Left renal pelvis (tissue), 4 donors: ENCODE measurements at places on chromosomes 2 and 18. TPM values are rescaled to one million over a fixed set of nuclear protein-coding genes. Genes with fewer than 3 reads are reported as not detected.

Gene SALL3
- 8.1 TPM for polyA plus RNA-seq

Gene PLB1
- 2.3 TPM for polyA plus RNA-seq

DNA sequence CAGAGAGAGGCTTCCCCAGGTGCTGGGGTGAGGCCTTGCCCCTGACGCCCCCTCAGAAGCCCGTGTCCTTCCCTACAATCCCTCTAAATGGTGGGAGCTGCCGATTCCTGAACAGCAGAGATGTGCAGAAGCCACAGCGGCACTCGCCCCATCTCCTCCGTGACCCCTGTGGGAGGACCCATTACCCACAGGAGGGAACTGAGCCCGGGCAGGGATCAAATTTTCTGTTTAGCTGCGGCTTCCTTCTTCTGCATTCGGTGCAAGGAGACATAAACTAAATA is 181.2 kb upstream of the RAB6C start:
- DNase-seq, result no peak

DNA sequence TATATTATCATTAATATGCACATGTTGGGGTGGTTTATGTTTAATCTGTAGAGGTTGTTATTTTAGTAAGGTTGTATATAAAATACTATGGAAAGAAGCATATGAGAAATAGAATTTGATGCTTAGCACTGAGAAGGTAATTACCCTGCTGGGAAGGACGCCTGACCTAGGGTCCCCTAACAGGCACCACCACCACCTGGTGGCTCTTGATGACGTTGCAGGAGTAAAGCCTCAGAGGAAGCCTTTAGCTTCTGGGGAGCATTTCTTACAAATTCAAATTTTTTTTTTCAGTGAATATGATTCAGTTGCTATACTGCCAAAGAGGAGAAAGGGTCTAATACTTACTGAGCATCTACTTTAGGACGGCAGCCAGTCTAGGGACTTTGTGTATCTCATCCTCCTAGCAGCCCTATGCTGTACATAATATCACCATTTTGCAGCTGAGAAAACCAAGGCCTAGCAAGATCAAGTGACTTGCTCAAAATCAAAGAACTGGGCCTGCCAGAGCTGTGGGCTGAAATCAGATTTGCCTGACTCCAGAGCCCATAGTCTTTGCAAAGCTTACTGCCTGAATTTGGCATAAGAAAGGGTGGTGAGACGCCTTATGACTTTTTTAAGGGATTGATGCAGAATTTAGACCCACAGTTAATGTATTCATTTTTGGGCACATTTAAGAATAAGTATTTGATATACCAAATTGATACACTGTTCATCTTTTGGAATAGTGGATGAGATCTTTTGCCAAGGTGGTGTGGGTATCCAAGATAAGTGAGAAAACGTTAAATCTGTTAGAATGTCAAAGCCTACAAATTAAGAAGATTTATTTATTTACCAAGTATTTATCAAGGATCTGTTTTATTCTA is 78.8 kb upstream of the GAREM1 start:
- DNase-seq, result no peak

DNA sequence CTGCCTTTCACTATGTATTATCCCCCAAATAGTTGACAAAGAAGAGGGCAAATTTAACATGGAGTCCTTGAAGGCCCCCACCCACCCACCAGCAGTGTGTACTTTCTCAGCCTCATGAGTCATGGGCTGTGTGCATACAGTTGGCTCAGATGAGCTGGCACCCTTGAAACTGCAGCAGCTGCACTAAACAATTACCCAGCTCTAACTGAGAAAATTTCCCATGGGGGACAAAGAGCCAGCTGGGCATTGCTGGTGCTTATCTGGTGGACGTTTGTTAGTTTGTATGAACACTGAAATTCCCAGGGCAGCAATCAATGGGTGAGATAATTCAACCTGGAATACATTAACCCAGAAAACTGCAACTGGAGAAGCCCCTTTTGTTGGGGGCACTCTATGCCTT is 131.7 kb downstream of the GCA start:
- no peak for DNase-seq
